NCI-H748 treated with DMSO at 0.1 percent for 48 hours (cell line): ENCODE measurements at places on chromosomes 16 and 17.

DNA sequence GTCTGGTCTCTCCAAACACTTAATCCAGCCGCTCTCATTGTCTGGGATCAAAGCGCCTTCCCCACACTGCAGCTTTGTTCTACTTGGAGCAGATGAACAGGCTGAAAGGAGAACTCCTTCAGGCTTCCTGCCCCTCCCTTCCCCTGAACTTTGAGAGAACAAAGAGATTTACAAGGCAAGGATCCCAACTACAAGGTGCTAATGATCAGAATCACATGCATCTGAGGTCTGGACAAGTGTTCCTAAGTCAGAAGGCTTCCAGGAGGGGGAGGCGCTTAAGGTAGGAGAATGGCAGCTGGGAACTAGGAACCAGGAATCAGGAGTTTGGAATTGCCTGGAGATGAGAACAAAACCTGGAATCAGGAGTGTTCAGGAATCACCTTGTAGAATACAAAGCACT, 606.3 kb upstream of the CDH11 start:
- no peak for DNase-seq

- DNase-seq: no peak
These were observed 39.7 kb downstream of the RGS9 start for GRCh38 chr17:65176646-65177409.

- DNase-seq: no peak
These were observed 122.9 kb upstream of the CDH11 start for GRCh38 chr16:65244787-65245186.

- no peak for DNase-seq
These were observed 1.9 kb upstream of the UNC13D start for GRCh38 chr17:75845933-75846691.

DNA sequence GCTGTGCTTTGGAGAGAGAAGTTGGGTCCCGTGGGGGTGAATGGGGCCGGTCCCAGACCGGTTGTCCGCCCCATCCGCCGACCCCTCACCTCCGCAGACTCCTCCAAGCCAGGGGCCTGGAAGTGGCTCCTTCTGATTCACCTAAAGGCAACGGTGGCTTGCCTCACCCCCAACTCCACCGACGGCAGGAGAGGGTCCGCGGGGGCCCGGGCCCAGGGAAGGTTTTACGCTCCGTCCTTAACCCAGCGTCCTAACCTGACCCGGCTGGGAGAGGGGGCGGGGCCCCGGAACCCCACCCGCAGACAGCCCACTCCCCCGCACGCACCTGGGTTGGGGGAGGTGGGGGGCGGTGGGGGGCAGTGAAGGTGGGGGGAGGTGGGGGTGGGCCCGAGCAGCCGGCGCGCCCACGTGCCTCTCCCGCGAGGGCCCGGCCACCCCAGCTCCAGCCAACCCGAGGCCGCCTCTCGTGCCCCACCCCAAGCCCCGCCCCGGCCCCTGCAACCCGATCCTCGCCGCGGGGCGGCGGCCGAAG, 12.7 kb upstream of the CD300A start:
- DNase-seq: no peak

GRCh38 chr17:44782326-44782850, 23.6 kb downstream of the ADAM11 start:
- no peak for DNase-seq

GRCh38 chr17:6035801-6036394, 34.3 kb upstream of the WSCD1 start:
- DNase-seq: no peak

DNA sequence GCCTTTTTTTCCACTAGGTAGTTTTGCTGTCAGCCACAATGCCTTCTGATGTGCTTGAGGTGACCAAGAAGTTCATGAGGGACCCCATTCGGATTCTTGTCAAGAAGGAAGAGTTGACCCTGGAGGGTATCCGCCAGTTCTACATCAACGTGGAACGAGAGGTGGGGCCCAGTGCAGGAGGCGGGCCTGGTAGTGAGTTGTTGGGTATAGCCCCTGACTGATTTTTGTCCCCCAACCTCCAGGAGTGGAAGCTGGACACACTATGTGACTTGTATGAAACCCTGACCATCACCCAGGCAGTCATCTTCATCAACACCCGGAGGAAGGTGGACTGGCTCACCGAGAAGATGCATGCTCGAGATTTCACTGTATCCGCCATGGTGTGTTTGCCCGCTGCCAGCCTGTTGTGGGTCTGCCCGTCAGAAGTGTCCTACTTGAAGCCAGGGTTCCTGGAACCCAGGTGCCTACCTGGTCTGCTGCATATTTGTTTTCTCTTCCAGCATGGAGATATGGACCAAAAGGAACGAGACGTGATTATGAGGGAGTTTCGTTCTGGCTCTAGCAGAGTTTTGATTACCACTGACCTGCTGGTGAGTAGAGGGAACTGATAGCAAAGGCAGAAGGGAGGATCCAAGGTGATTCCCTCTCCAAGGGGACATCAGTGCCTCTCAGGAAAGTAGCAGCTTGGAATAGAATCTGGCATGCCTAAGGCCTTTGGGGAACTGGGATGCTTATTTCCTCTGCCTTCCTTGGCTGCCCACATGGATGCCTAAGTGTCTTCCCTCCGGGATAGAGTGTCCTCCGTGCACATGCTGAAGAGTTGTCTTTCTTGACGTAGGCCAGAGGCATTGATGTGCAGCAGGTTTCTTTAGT, 1.9 kb upstream of the CD68 start:
- no peak for DNase-seq

DNA sequence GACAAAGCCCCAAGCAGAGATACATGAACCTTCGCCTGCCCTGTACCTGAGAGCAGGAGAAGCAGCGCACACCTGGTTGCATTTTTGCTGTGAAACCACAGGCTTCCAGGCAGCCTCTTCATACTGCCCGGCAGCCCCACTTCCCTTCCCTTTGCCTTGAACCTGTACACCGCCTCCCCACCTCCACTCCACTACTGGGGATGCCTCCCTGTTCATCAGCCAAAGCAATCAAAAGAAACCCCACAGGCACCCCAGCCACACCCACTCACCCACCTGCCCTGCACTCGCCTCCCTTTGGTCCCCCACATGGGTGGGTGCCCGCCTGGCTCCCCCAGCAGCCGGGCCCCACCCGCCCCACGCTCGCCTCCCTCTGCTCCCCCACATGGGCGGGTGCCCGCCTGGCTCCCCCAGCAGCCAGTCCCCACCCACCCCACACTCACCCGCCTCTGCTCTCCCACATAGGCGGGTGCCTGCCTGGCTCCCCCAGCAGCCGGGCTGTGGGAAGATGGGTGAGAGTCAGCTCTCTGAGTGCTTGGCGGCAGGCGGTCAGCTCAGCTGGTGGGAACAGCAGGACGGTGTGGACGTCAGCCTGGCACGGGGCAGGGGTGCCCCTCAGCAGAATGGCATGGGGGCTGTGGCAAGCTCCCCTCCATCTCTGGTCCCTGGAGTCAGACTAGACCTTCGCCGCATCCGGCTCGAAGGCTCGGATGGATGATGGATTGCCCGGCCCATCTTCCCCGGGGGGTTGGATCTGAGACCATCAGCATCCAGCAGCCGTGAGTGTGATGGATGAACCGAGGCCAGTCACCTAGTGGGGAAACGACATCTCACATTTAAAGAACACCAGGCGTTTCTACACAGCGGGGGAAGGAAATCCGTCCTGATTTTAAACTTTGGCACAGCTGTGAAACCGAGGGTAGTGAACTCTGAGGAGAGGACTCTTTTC, 135.6 kb downstream of the BANP start:
- no peak for DNase-seq

- no peak for DNase-seq
These were observed 7.9 kb downstream of the WFIKKN2 start for GRCh38 chr17:50843150-50843905.

GRCh38 chr17:45310380-45311324, 6.2 kb downstream of the MAP3K14 start:
- DNase-seq: peak; percentile 83

- no peak for DNase-seq
These were observed 12.5 kb downstream of the NTAN1 start for GRCh38 chr16:15043344-15043743.

DNA sequence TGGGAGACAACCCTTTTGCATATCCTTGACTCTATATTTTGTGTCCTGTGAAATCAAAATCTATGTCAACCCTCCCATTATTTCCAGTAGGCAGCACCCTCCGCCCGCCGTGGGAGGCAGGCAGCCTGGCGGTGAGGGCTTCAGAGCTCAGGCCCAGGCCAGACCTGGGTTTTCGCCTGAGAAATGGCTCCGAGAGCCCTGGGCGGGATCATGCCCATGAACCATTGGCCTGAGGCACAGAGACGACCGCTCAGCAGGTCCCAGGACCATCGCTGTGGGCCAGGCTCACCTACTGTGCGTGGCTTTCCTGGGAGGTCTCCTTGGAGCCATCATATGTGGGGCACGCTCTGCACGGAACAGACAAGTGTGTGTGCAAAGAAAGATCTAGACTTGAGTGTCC, 6.3 kb upstream of the SLC38A8 start:
- no peak for DNase-seq

- DNase-seq: no peak
These were observed 12.0 kb upstream of the BCAR1 start for GRCh38 chr16:75263291-75263962.

GRCh38 chr17:44898768-44899073, 524 bp downstream of the EFTUD2 start:
- DNase-seq: no peak

DNA sequence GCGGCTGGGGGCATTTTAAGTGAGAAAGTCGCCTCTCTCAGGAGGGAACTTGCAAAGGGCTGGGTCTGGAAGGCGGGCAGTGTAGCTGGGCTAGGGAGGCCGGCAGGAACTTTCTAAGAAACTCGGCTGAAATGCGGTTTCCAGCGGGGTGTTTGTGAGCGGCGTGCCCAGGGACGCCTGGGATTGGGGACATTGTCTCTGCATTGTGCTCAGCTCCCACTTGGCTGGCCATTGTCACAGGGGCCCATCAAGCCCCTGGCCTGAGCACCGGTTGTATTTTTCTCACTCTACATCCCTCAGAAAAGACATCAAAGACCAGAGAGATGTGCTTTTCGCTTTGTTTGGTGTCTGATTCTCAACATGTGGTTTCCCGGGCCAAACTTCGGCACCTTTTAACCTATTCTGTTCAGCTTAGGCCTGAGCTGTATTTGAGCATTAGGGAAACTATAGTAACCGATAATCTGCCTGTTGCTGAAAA, 291.1 kb upstream of the IRX3 start:
- DNase-seq: no peak

DNA sequence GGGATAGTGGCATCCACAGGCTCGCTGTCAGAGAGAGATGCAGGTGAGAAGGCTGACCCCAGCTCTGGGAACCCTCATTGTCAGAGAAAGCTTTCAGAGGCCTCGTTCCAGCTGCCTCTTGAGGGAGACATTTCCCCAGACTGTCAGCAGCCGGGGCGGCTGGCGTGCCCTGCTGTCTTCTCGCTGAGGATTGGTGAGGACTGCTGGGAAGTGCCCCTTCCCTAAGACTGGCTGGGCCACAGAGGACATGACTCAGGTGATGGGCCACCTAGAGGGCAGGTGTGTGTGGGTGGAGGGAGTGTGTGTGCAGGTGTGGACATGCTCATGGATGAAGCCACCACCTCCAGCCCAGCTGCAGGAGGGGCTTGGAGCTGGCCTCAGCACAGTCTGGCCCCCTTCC, 25.3 kb downstream of the SPACA3 start:
- DNase-seq: no peak

GRCh38 chr17:7083592-7083991, 3.5 kb upstream of the CLEC10A start:
- no peak for DNase-seq

- DNase-seq: no peak
These were observed 15.4 kb downstream of the CD7 start for GRCh38 chr17:82301916-82302567.

DNA sequence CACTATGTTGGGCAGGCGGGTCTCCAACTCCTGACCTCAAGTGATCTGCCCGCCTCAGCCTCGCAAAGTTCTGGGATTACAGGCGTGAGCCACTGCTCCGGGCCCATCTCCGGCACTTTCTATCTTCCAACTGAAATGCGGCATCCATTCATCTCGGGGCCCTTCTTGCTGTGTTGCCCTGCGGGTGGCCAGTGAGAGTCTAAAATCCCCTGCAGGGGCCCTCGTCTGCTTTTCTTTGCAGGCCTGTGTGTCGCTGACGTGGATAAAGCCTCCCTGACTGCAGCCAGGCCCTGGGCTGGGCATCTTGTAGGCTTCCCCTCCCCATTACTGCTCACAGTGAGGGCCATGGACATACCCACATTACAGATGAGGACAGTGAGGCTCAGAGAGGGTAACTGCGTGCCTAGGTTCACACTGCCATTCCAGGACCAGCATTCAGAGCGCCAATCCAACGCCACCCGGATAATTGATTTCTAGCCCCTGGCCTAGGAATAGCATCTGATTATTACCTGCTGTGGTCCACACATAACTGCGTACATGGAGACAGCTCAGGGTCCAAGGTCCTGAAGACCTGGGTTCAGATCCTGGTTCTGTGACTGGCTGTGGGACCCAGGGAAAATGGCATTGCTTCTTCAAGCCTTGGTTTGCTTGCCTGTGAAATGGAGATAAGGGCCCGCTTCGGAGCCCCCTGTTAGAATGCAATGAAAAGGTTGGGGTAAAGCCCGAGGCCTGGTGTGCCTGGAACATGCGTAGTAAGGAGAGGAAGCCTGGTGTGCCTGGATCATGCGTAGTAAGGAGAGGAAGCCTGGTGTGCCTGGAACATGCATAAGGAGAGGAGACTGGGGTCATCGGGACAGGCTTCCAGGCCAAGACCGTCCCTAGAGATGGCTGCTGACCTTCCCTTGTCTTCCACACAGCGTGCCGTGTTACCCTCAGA, 25.0 kb downstream of the CRISPLD2 start:
- DNase-seq: no peak

DNA sequence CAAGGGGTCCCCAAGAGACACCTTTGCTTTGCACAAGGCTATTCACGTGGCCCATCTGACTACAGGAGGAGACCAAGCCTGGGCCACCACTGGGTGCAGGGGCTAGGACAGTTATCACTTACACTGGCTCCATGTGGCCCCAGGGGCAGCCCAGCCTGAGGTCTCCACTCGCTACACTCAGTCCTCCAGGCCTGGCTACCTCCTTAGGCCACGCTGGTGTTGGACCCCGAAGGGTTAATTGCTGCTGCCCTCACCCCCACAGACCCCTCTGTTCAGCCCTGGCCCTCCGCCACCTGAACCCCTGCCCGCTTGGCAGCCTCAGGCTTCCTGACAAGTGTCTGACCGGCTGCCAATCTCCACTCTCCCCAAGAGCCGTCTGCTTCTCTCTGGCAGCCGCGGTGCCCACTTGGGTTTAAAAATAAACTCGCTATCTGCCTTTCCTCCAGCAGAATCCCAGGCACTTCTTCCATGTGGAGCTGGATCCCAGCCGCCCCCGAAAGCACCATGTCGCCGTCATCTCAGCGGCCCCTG, 27.8 kb downstream of the ADAM11 start:
- no peak for DNase-seq

- no peak for DNase-seq
These were observed 5.0 kb downstream of the ABHD15 start for GRCh38 chr17:29561554-29562517.

- DNase-seq: no peak
These were observed 20.2 kb upstream of the CCL1 start for GRCh38 chr17:34383216-34383615.
